Thymus (tissue), 14 donors: ENCODE measurements at places on chromosomes 7 and 10. TPM values are rescaled to one million over a fixed set of nuclear protein-coding genes. Genes with fewer than 3 reads are reported as not detected.

- no peaks in the 10 kb centered on the region for H3K36me3 ChIP-seq
- no peaks in the 10 kb centered on the region for H3K27me3 ChIP-seq
- H3K4me3 ChIP-seq = no peak overlapping the region
Observed at GRCh38 chr10:4070184-4070583, 285.2 kb upstream of the KLF6 start.

GRCh38 chr7:154776350-154776749 lies 226.6 kb downstream of the PAXIP1 start:
- no peaks in the 10 kb centered on the region for H3K4me1 ChIP-seq
- no peak overlapping the region for H3K27ac ChIP-seq
- no peaks in the 10 kb centered on the region for H3K27me3 ChIP-seq
- no peak overlapping the region for H3K4me3 ChIP-seq
- H3K36me3 ChIP-seq = no peaks in the 10 kb centered on the region

Gene SYCE1
- 0.41 TPM for polyA plus RNA-seq

Gene ITIH5
- 1.8 TPM for polyA plus RNA-seq

Gene TAS2R39
- not detected for polyA plus RNA-seq

Gene GNGT1
- polyA plus RNA-seq = 3.3 TPM
